ENCODE measurements at places on chromosomes 6 and 20.

- DNase-seq: no peak
Measured at GRCh38 chr6:13990796-13991195, 66.0 kb downstream of the RNF182 start.

- DNase-seq: no peak
Measured at GRCh38 chr20:20199361-20200160, 147.2 kb downstream of the CFAP61 start.

GRCh38 chr20:24612799-24613775, 143.7 kb downstream of the SYNDIG1 start:
- no peak for DNase-seq

DNA sequence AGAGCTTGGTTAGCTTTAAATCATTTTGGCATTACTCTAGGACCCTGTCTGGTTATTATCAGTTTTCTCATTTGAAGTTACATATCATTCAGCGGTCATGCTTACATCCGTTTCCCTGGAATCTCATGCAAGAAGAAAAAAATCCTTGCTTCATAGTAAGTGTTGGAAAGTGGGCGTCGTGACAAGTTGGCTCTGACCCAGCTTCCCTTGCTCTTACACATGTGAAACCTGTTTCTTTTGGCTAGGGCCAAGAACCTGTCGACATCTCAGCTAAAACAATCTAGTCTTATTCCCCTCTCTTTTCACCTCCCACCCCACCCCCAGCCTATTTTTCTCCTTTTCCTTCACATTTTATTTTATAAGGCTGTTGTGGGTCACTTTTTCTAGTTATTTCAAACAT, 45.5 kb downstream of the ANKS1A start:
- DNase-seq: no peak

DNA sequence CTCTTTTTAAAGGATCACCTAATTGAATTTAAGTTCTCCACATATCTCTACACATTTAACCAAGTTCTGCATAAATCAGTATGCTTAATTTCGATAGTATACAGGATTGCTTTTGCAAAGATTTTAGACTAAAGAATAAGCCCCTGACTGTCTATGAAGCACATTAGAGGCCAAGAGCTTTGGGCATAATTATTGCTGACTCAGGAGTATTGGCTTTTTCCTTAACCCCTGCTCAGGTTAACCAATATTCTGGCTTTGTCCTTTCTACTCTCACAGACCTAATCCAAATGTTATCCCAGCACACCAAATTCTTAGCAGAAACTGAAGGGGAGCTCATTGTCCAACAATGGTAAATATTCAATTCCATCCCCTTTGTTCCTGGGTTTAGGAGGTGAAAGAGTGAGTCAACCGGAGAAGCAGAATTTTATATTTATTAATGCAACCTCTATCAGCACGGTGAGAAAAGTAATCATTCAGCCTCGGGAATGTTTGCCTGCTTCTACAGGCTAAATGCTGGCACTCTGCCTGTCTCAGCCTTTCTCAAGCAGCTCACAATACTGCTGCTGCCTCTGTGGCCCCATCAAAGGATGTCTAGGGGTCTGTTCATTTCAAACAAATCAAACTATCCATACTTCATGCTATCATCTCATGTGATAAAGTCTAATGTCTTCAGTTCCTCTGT, 125.0 kb downstream of the SIM1 start:
- DNase-seq: no peak

GRCh38 chr20:1562622-1563021, 5.1 kb upstream of the SIRPD start:
- no peak for DNase-seq

DNA sequence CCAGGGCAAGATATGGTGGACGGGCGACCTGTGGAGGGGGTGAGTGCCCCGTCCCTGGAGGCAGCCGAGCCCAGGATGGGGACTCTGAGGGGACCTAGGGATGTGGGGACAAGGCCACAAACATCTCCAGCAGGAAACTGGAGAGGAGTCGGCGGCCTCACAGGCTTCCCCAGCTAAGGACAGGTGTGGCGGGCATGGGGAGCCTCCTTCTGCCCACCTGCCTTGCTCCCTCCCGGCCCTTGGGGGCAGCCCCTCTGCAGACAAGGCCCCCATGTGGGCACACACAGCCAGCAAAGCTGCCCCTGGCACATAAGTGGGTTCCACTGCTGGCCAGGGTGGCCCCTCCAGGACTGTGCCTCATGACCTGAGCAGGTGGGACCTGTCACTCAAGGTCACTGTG, 4.6 kb downstream of the CHRNA4 start:
- DNase-seq: no peak

GRCh38 chr20:18984238-18985200, 170.9 kb downstream of the SCP2D1 start:
- DNase-seq: no peak

DNA sequence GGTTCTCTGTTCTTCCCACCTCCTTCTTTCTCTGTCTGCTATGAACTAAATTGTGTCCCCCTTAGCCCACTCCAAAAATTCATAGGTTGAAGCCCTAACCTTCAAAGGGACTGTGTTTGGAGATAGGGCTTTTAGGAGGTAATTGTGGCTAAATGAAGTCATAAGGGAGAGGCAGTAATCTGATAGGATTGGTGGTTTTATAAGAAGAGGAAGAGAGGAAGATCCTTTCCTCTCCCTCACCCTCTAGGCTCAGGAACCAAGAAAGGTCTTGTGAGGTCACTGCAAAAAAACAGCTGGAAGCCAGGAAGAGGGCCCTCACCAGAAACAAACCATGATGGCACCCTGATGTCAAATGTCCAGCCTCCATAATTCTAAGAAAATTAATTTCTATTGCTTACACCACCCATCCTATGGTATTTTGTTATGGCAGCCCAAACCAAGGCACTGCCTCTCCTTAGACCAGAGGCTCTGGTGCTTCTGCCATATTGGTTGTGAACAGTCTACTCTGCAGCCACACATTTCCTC, 135.1 kb upstream of the COL21A1 start:
- no peak for DNase-seq

DNA sequence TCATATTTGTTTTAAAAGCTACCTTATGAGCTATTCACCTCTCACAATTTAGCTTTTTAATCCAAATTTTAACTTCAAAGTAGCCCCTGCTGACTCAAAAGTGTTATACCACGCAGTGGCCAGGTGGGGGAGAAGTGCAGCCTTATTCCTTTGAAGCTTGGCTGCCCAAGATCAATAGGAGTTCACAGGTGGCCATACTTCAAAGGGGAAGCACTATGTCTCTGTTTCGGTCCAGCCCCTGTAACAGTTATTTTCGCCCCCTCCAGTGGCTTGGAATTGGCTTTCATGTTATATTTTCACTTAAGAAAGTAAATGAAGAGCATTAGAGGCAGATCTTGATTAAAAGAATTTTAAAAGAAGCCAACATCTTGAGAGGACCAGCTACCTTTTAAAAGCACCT, 608.4 kb downstream of the EPHA7 start:
- peak; percentile 60 for DNase-seq

- DNase-seq: no peak
Measured at GRCh38 chr20:57658833-57659516, 38.7 kb upstream of the ZBP1 start.

DNA sequence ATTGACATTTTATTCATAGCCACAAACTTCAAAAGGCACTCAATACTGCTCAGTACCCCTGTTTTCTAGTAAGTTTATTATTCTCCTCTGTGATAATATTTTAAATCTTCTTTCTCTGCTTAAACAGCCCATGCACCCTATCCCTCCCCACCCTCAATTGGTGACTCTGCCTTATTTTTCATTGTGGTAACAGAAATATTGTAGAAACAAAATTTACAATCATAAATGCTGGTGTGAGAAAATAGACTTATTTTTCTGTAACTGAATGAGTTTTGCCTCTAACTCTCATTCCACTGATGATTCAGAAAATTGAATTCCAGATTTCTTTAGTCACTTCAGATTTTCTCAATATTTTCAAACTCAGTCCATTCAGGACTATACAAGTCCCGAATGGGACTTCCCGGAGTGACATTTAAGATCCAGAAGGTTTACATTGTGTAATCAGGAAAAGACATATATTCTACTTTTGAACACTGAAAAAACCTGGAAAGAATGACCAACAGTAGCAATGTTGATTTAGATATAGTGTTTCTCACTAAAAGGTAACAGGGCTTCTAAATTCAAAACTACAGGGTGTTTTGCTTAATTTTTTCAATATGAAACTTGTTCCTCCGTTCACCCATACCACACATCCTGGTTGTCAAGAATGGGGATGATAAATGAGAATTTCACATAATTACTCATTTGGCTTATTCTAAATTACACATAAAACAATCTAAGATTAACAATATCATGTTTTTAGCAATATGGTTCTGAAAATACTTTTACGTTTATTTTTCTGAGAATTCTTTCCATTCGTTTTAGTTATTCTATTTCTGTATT, 34.8 kb upstream of the UST start:
- no peak for DNase-seq

- DNase-seq: no peak
Measured at GRCh38 chr6:49546331-49546730, 4.1 kb upstream of the C6orf141 start.

GRCh38 chr6:32047855-32048766, 9.9 kb downstream of the CYP21A2 start:
- peak; percentile 87 for DNase-seq

DNA sequence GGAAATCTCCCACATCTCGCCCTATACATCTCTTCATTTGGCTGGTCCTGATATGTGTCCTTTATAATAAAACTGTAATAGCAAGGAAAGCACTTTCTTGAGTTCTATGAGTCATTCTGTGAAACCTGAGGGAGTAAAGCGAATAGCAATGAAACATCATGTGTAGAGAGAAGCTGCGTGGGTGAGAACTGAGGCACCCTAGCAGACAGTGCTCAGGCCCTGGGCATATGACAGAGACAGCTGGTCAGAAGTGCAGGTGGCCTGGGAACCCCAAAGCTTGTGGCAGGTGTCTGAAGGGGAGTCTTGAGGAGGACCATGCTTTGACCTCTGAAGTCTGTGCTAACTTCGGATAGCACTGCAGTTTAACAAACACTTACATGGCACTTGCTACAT, 1.3 kb upstream of the BLOC1S5 start:
- DNase-seq: no peak

DNA sequence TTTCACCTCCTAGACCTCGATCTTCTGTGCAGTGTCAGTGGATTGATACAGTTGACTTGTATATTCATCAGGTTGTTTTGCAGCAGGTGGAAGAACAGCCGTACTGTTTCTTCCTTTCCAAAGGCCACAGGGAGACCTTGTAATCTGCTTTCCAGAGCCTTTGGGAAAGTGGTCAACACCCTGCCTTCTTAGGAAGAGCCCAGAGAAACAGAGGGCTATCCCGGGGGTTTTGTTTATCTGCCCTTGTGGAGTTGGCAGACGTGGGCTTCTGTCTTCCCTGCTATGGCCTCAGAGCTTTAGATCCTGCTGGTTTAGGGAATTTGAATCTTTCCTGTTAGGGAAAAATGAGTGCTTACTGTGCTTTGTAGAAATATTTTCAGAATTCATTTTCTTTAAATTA, 19.6 kb downstream of the STX16 start:
- DNase-seq: no peak

DNA sequence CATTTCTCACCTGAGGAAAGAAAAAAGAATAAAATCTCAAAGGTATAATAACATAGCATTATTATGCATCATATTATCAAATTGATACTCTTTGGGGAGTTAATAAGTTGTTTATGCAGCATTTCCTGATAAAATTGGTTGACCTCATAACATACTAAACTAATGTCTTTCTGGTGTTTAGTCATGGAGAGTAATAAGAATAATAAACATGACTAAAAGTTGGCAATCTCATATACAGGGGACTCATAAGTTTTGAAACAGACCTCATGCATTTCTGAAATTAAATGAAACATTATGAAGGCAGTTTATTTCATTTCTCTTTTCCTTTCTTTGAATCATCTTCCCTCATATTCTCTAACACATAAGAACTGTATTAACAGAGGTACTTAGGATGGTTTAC, 60.5 kb upstream of the PRDM1 start:
- DNase-seq: no peak

DNA sequence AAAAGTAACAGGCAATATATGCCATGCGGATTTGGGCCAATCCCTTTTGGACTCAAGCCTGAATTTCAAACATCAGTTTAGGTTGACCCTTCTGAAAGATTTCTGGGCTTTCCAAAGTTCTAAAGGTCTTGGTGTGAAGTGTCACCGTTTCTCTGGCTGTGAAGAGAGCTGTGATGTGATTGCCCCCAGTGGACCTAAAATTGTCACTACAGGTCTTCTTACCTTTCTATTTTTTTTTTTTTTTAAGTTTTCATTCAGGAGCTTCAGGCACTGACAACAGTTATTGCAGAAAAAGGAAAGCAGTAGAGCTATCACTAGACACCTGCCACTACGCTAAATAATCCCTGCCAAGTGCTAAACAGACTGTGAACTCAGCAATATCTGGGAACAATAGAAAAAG, 75.7 kb upstream of the OPRM1 start:
- DNase-seq: no peak

DNA sequence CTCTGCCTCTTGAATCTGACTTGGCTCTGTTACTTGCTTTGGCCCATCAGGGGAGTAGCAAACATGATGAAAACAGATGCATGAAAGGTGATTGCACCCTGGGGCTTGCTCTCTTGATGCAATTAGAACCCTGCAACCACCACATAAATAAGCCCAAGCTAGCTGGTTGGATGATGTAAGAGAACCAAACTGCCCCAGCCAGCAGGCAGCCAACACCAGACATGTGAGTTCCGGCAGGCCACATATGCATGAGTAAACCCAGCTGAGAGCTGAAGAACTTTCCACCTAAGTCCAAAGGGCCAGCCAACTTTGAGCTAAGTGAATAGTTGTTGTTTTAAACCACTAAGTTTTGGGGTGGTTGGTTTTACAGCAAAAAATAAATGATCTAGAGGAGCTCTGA, 268.4 kb downstream of the FARS2 start:
- no peak for DNase-seq

DNA sequence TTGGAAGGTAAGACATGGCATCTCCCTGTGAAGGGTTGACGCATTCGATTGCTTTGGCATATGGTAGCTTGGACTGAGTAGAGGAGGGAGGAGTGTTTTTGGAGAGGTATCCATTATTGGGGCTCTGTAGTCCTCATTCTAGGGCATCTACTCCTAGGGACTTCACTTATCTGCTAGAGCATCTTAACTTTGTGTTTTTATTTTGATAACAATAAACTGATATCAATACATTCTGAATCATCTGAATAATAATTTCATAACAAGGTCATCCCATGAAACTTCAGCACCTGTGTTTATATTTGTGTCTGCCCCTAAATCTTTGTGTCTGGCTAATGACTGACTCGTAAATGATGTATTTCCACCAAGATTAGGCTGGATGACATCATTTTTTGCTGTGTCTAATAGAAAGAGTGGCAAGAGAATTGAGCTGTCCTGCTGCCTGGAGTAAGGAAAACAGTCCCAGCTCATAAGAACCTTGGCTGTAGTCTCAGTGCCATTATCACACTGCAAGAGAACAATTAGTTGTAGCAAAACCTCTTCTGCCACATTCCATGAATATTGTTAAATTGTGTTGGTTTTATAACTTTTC, 288.5 kb downstream of the PRL start:
- no peak for DNase-seq
